ENCODE measurements at places on chromosomes 13 and 19.

GRCh38 chr13:60794751-60795150 lies 397.7 kb downstream of the TDRD3 start:
- DNase-seq = no peak

DNA sequence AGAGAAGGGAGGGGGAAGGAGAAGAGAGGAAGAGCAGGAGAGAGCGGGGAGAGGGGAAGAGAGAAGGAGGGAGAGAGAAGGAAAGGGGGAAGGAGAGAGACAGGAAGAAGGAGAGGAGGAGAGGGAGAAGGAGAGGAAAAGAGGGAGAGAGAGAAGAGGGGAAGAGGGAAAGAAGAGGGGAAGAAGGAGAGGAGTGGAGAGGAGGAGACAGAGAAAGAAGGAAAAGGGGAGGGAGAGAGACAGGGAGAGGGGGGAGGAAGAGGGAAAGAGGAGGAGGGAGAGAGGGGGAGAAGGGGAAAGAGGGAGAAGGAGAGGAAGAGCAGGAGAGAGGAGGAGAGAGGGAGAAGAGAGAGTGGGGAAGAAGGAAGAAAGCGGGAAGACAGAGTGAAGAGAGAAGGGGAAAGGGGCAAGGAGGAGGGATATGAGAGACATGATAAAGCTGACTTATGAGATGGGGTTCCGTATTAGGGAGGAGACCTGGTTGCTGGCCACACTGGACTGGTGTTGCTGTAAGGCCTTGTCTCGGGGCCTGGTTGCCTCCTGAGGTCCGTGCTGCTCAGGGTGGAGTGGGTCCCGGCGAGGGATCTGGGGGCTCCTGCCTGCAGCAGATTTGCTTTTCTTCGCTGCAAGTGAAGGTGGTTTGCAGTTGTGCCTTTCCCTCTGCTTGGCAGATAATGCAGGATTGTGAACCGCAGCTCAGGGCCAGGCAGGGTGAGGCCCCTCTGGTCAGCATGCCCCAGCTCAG lies 139.5 kb downstream of the TEX29 start:
- DNase-seq = no peak

- DNase-seq = no peak
These were observed 67.3 kb downstream of the ATP11A start for GRCh38 chr13:112756967-112757758.

- DNase-seq = no peak
These were observed 37.1 kb downstream of the MYO9B start for GRCh38 chr19:17112700-17113099.

DNA sequence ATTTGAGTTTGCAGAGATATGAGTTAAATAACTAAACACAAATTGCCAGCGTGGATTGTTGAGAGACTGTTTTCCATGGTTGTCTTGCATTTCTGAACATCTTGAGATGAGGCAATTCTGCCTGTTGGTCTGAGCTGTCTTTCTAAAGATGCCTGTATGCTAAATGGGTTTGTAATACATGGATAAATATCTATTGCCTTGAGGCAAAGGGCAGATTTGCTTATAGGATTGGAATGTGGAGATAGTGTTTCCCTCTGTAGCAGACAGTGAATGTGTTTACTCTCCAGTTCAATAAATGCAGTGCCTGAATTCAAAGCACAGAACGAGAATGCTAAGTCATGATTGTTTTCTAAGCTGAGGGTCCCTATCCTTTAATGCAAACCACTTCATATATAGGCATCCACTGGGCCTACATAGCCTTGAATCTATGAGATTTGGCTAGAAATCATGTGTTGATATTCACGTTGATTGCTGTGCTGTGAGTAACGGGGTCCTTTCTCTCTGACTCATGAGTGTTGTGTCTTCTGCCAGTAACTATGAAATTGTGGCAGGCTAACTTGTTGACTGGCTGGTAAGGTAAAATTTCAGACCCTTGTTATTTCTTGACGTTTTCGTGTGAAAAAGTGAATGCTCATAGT lies 2554.8 kb downstream of the PCDH9 start:
- DNase-seq = no peak

DNA sequence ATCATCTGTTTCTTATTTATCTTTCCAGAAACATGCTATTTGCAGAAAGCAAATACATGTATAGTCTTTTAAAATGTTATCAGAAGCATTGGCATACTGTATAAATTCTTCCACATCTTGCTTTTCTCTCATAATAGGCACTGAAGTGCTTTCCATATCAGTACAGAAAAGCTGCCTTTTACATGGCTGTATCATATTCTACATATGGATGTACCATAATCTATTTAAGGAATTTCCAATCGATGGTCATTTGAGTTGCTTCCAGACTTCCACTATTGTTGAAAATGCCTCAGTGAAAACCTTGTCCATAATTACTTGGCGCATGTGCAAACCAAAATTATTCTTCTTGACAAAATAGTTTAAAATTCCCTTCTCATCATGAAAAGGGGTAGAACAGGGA lies 272.5 kb downstream of the LHFPL6 start:
- no peak for DNase-seq

- DNase-seq = no peak
These were observed 48.6 kb downstream of the SCEL start for GRCh38 chr13:77584106-77584505.

- DNase-seq = no peak
These were observed 73.4 kb upstream of the FLT1 start for GRCh38 chr13:28568286-28568685.

GRCh38 chr13:27973291-27973690 lies 4.2 kb upstream of the CDX2 start:
- DNase-seq = no peak

DNA sequence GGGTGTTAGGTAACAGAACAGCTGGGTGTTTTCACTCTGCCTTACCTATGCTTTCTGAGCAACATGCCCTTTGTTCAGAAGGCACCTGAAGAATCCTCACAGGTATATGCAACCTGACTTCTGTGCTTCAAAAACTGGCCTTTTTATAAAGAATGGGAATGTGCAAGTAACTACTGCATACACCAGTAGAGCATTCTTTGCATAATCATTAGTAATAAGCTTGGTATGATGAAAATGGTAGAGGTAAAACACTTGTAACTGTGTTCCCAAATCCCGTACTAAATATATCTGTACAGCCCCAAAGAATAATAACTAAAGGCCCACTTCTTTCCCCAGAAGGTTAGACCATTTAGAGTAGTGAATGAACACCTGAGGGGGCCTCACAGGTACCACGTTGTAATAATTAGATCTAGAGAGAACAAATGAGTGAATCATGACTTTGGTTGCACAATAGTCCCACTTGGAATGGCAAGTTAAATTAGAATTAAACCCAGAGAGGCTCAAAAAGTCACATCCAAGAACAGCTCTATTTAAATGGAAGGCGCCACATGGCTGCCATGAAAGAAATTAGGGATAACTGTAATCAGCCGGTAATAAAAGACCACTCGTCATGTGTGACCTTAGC lies 413.9 kb downstream of the KLF12 start:
- no peak for DNase-seq

- DNase-seq = no peak
These were observed 604.7 kb downstream of the SLITRK6 start for GRCh38 chr13:85194482-85194881.

- DNase-seq = peak; percentile 45
These were observed 10.5 kb downstream of the PVR start for GRCh38 chr19:44653977-44654774.

- DNase-seq = no peak
These were observed 865 bp upstream of the CRLF1 start for GRCh38 chr19:18607226-18608101.

DNA sequence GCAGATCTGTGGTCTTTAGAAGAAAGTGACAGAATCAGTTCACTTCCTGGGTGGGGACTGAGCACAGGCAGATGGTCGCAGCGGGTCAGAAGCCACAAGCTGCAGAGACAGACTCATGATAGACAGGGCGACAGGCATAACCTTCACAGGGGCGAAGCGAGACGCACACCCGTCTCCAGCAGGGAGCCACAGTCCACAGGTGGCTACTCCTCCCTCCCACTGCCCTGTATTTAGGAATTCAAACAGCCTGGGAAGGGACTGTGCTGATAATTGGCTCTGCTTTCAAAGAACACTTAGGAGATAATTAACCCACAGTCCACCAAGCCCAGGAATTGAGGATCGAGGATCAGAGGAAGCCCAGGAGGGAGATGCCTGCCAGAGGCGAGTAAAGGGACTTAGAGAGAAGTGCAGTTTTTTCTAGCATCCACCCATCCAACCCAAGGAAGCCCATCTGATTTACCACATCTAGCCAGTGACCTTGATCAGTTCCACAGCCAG lies 23.2 kb downstream of the RFX2 start:
- no peak for DNase-seq

- no peak for DNase-seq
These were observed 204.6 kb upstream of the TSC22D1 start for GRCh38 chr13:44780591-44781280.

- no peak for DNase-seq
These were observed 20.7 kb upstream of the ZNF331 start for GRCh38 chr19:53517114-53517741.

DNA sequence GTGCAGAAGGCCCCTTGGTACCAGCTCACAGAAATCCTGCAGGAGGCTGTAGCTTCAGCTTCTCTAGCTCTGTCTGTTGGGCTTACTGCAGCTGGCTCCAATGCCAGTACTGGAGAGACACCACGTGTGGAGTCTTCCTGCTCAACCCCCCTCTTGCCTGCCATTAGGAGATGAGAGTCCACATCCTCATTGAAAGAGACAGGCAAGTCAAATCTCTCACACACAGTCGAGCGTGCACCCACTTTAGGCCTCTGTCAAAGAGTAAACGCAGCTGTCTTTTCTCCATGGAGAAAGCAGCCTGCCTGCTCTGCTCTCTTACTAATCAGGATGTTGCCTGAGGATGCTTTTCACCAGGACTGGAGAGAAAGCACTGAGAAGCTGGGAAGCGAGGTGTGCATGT lies 523.0 kb upstream of the NBEA start:
- DNase-seq = no peak

DNA sequence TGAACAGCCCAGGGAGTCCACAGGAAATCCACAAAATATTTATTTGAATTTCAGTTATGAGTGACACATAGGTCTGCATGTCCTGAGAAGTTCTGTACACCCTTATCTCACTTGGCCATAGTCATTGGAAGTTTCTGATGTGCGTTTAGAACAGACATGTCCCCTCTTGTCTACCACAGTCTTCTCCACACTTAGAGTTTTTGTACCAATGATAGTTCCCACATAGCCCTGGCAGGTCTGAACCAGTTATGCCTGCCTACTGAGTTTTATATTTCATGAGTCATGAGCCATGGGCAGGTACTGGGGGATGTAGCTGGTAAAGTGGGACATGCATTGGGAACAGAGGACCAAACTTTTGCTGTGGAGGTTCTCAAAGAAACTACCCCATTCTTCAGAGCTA lies 11.3 kb downstream of the ZNF132 start:
- no peak for DNase-seq

- DNase-seq = peak; percentile 29
These were observed 1.4 kb upstream of the PRKD2 start for GRCh38 chr19:46718157-46718933.

DNA sequence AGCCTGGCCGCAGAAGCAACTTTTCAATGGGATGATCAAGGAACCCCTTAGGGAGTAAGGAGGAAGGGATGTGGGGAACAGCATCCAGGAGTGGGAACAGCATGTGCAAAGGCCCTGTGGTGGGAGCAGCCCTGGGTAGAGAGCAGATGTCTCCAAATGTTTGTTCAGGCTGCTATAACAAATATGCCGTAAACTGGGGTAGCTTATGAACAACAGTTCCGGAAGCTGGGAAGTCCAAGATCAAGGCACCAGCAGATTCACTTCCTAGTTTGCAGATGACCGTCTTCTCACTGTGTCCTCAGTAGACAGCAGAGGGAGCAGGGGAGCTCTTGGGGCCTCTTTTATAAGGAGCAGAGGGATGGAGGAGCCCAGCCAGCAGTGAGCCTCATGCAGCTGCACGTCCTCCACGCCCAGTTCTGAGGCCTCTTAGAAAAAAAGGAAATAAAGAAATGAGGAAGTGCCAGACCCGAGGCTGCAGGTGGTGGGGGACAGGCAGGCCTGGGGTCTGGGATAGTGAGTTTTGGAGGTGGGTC lies 4.2 kb upstream of the LRRC25 start:
- no peak for DNase-seq
